ENCODE measurements at places on chromosomes 1 and 21. TPM values are rescaled to one million over a fixed set of nuclear protein-coding genes. Genes with fewer than 3 reads are reported as not detected.
A peak's percentile ranks its signal among the peaks of the same experiment; 100 is the strongest.

The CD1D gene
- 2.0 TPM for total RNA-seq

The DSCAM gene
- not detected for total RNA-seq

The IGSF9 gene
- 2.0 TPM for total RNA-seq

The FAM110D gene
- 3.8 TPM for total RNA-seq

GRCh38 chr1:186745531-186746146, 65.4 kb upstream of the PTGS2 start:
- no peaks in the 10 kb centered on the region for H3K27me3 ChIP-seq
- DNase-seq, result no peak
- no peak overlapping the region for H3K27ac ChIP-seq
- no peak overlapping the region for H3K4me3 ChIP-seq
- H3K36me3 ChIP-seq, result no peaks in the 10 kb centered on the region

The PROX1 gene
- 46.5 TPM for total RNA-seq

The AVPR1B gene
- not detected for total RNA-seq

DNA sequence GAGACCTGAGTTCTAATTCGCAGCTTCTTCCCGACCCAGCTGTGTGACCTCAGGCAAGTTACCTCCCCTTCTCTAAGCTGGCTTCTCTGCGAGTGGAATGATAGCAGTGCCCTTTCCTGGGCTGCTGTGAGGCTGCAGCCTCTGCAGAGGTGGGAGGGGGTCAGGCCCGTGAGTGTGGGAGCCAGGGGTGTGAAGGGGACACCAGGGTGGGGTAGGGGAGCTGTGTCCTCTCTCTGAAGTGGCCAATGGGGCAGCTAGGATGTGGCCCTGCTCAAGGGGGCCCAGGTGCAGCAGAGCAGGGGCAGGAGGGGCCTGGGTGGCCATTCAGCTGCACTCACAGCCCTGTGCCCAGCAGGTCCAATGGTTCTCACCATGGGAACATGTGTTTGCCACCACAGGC, 24.5 kb downstream of the DMRTB1 start:
- H3K27me3 ChIP-seq, result no peaks in the 10 kb centered on the region
- no peak overlapping the region for H3K27ac ChIP-seq
- no peak for DNase-seq
- no peaks in the 10 kb centered on the region for H3K36me3 ChIP-seq
- no peaks in the 10 kb centered on the region for H3K4me1 ChIP-seq

GRCh38 chr1:222167111-222167510, 380.8 kb downstream of the HHIPL2 start:
- no peaks in the 10 kb centered on the region for H3K27me3 ChIP-seq
- no peak overlapping the region for H3K27ac ChIP-seq
- no peaks in the 10 kb centered on the region for H3K4me1 ChIP-seq

The LRRC53 gene
- not detected for total RNA-seq

DNA sequence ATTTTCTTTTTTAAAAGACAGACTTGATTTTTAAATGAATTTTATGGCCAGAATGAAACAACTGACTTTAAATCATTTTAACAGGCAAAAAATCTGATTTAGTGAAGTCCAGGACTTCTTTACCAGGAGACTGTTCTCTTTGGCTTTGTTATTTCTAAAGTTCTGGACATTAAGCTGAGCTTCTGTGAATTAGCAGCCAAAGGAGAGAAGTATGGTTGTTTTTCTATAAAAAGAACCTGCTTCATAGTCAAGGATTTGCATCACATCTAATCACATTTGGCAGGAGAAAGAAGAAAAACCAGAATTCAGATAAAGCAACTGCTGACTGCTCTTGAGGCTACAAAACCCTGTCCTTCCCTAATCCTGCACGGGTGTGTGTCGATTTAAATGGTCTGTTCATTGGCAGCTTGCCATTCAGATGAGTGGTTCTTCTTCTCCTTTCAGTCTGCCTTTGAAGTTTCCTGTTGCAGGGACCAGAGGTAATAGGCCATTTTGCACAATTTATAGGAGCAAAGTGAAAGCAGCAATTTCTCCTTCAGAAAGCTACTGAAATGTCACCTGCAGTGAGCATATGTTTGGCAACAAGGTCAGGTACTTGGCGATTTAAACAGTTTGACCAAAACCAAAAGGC, 215.4 kb downstream of the OLFM3 start:
- no peaks in the 10 kb centered on the region for H3K36me3 ChIP-seq
- H3K4me3 ChIP-seq, result no peak overlapping the region
- H3K27me3 ChIP-seq, result no peaks in the 10 kb centered on the region
- no peak for DNase-seq

DNA sequence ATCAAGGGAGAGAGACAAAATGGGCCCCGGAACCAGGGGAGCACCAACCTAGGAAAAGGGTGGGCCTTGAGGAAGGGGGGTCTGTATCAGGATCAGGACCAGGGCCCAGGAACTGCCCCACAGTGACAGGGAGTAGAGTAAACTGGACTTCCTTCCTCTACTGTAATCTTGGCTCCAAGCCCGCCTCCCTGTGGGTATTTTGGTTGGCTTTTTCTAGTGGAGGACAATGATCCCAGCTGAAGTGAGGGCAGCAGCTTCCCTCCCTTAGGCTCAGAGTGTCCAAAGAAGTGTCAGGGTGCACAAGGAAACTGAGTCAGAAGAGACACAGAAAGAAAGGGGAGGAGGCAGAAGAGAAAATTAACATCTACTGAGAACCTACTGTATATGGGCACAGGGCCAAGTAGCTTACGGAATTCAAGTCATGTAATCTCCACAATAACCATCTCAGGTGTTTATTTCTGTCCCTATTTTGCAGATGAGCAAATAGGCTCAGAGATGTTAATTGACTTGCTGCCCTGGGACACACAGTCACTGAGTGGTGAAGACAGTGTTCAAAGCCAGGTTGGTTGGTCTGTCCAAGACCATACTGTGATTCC, 4.8 kb downstream of the UBQLN4 start:
- H3K4me3 ChIP-seq, result no peak overlapping the region
- no peaks in the 10 kb centered on the region for H3K4me1 ChIP-seq
- H3K27me3 ChIP-seq, result no peaks in the 10 kb centered on the region
- no peak for DNase-seq
- H3K27ac ChIP-seq, result no peak overlapping the region

The NRAS gene
- total RNA-seq, result 7.3 TPM

DNA sequence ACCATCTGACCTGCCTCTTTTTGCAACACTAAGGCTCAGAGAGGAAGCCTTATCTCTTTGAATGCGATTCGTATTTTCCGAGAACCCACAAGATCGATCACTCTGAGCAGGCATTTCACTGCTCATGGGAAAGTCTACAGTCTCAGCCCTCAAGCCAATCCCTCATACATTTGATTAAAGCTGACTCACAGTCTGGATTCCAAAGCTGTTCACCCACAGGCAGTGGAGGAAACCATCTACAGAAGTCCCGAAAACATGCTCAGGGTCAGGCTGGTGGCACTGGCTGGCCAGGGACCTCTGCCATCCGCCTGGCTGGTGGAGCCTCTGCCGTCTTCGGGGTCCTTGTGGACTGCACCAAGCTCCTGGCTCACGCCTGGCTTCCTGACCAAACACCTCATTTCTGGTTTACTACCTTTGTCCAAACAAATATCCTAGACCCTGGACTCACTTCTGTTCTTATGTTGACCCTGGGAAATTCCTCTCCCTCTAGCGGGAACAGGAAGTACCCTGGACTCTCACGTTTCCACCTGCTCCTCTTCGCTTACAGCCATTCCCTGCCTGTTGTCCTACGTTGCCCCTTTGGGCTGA, 650.0 kb downstream of the SMYD3 start:
- DNase-seq, result no peak
- no peak overlapping the region for H3K4me3 ChIP-seq
- H3K36me3 ChIP-seq, result no peaks in the 10 kb centered on the region
- H3K27me3 ChIP-seq, result no peaks in the 10 kb centered on the region
- no peak overlapping the region for H3K27ac ChIP-seq
- no peaks in the 10 kb centered on the region for H3K4me1 ChIP-seq

DNA sequence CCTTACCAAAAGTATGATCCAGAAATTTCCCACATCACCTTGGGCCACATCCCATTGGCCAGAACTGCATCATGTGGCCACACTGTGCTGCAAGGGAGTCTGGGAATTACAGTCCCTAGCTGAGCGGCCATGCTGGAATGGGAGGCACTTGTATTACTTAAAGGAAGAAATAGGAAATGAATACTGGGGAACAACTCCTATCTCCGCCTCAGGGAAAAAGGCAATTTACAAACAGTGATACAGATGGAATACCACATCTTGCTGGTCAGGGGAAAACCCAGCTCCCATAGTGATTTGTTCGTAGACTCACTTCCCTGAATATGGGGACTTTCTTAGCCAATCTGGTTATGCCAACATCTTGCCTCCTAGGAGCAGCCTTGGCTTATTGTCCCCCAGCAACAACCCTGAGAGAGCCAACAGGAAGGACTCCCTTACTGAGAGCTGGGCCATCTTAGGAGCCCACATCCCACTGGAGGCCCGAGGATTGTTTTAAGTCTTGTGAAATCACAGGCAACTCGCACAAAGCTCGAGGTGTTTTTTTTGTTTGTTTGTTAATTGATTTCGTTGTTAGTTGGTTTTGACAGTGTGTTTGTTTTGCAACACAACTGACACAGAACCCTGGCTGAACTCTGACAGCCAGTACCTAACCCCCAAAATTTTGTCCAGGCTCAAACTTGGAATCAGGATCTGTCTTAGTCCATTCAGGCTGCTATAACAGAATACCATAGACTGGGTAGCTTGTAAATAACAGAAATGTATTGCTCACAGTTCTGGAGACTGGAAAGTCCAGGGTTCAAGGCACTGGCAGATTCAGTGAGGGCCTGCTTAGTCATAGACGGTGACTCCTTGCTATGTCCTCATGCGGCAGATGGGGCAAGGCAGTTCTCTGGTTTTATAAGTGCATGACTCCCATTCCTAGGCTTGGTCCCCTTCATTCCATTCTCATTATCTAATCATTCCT, 14.9 kb downstream of the CDA start:
- no peak for DNase-seq
- H3K27me3 ChIP-seq, result no peaks in the 10 kb centered on the region
- no peak overlapping the region for H3K4me3 ChIP-seq
- H3K4me1 ChIP-seq, result no peaks in the 10 kb centered on the region
- no peaks in the 10 kb centered on the region for H3K36me3 ChIP-seq
- H3K27ac ChIP-seq, result no peak overlapping the region

DNA sequence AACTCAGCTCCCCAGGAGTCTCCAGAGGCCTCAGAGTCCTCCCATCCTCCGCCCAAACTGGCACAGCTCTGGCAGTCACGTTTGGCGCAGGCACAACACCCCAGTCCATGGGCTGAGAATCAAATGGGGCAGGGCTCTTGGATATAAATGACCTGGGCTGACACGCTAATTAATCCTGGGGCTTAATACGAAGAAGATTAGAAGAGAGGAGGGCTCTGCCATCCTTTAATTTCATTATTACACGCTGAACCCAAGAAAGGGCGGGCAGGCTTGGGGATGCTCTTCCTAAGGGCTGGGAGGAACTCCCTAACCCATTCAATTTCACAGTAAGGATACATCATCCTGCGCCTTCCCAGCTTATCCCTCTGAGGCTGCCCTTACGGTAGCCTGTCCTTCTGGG, 2.4 kb downstream of the GRIK3 start:
- no peak for DNase-seq
- no peaks in the 10 kb centered on the region for H3K4me1 ChIP-seq
- no peak overlapping the region for H3K4me3 ChIP-seq
- H3K36me3 ChIP-seq, result no peaks in the 10 kb centered on the region
- no peak overlapping the region for H3K27ac ChIP-seq
- peaks cover 19% of the 10 kb centered on the region for H3K27me3 ChIP-seq

- no peak for DNase-seq
- H3K4me1 ChIP-seq, result no peaks in the 10 kb centered on the region
- H3K27ac ChIP-seq, result no peak overlapping the region
- no peaks in the 10 kb centered on the region for H3K36me3 ChIP-seq
These were observed 15.9 kb downstream of the VPS26C start for GRCh38 chr21:37251294-37251634.

The S100A2 gene
- total RNA-seq, result not detected

The OR10Z1 gene
- total RNA-seq, result not detected

DNA sequence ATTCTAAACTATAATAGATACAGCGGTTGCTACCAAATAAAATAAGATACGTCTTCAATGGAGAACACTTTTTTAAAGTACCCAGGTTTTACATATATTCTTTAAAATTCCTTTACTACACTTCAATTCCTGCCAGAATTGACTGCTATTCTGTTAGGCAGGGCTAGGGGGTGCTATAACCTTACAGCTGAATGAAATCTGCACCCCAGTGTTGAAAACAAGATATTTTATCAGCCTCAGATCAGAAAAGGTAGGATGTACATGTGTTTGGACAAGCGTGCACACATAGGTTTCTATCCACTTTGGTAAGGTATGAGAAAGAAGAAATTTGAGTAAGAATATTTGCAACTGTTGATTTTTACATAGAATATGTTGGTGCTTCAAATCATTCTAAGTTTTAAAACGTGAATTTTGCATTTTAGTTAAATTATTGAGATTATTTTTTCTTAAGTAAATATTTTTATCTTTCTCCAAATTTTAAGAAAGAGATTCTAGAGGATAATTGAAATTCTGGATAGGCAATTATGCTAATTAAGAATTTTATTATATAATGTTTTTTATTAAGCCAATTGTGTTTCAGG, 490.8 kb upstream of the ADGRL4 start:
- no peak overlapping the region for H3K27ac ChIP-seq
- no peak for DNase-seq
- H3K4me3 ChIP-seq, result no peak overlapping the region
- H3K36me3 ChIP-seq, result no peaks in the 10 kb centered on the region
- no peaks in the 10 kb centered on the region for H3K27me3 ChIP-seq

The KCNE2 gene
- not detected for total RNA-seq

The SLC22A15 gene
- 3.9 TPM for total RNA-seq

- H3K4me1 ChIP-seq, result no peaks in the 10 kb centered on the region
- no peak overlapping the region for H3K4me3 ChIP-seq
- peak; percentile 81 for DNase-seq
- no peaks in the 10 kb centered on the region for H3K27me3 ChIP-seq
- H3K27ac ChIP-seq, result no peak overlapping the region
These were observed 15.9 kb upstream of the ELOA start for GRCh38 chr1:23727362-23727811.

- DNase-seq, result no peak
- H3K4me3 ChIP-seq, result no peak overlapping the region
- peaks cover 46% of the 10 kb centered on the region for H3K4me1 ChIP-seq
- peak overlapping the region; percentile 45 for H3K27ac ChIP-seq
- H3K36me3 ChIP-seq, result peaks cover 10% of the 10 kb centered on the region
These were observed 48.4 kb downstream of the ZBTB40 start for GRCh38 chr1:22500058-22500457.

DNA sequence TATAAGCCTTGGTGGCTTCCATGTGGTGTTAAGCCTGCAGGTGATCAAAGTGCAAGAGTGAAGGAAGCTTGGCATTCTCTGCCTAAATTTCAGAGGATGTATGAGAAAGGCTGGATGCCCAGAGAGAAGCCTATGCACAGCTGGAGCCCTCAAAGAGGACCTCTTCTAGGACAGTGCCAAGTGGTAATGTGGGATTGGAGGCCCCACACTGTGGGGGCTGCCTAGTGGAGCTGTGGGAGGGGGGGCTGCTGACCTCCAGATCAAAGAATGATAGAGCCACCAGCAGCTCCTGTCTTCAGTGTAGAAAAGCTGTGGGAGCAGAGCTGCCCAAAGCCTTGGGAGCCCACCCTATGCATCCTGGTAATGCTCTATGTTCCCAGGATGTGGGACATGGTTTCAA, 1512.7 kb upstream of the TPTE start:
- H3K27ac ChIP-seq, result no peak overlapping the region
- no peaks in the 10 kb centered on the region for H3K4me1 ChIP-seq
- no peaks in the 10 kb centered on the region for H3K36me3 ChIP-seq
- no peak overlapping the region for H3K4me3 ChIP-seq
- peak; percentile 58 for DNase-seq
